ENCODE measurements at places on chromosomes 5 and 9.

DNA sequence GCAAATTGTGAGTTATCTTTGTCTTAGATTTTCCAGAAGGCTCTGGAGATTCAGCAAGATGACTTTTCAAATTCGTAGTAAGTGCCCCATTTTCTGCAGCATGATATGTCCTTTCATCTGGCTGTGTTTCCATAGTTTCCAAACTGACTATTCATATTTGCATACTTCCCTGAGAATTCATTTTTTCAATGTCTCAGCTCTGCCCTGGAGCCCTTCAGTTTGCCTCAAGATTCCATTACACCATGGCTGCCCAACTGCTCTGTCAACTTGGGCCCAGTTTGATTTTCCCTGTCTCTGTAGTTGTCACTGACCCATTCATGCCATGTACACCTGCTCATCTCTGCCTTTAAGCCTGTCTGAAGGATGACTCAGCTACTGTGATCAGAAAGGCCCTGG, 94.2 kb upstream of the RUSC2 start:
- DNase-seq, result peak; percentile 15

- H3K4me3 ChIP-seq, result no peak overlapping the region
- H3K4me1 ChIP-seq, result peaks cover 28% of the 10 kb centered on the region
- peaks cover 7% of the 10 kb centered on the region for H3K36me3 ChIP-seq
- no peak overlapping the region for H3K27ac ChIP-seq
- peaks cover 5% of the 10 kb centered on the region for H3K27me3 ChIP-seq
- no peak for DNase-seq
Measured at GRCh38 chr5:76305775-76306174, 97.3 kb upstream of the IQGAP2 start.

- peaks cover 6% of the 10 kb centered on the region for H3K4me1 ChIP-seq
- H3K27me3 ChIP-seq, result peaks cover 32% of the 10 kb centered on the region
- no peak overlapping the region for H3K27ac ChIP-seq
- H3K4me3 ChIP-seq, result no peak overlapping the region
- no peak for DNase-seq
Measured at GRCh38 chr9:98856982-98857381, 49.5 kb downstream of the GALNT12 start.

DNA sequence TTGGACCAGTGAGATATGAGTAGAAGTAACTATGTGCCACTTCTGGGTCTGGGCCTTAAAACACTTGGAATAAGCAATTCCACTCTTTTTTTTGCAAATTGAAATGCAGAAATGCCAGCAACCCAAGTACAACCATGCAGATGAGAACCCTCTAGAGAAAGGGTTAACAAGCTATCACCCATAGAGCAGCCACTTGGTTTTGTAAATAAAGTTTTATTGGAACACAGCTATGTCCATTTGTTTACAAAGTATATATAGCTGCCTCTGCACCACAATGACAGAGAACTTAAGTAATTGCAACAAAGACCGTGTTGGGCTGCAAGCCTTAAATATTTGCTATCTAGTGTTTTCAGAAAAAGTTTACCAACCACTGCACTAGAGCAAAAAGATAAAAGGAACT, 9.8 kb upstream of the TARS1 start:
- no peak overlapping the region for H3K27ac ChIP-seq
- peaks cover 17% of the 10 kb centered on the region for H3K27me3 ChIP-seq
- H3K36me3 ChIP-seq, result no peaks in the 10 kb centered on the region
- no peak for DNase-seq
- peaks cover 5% of the 10 kb centered on the region for H3K4me1 ChIP-seq

DNA sequence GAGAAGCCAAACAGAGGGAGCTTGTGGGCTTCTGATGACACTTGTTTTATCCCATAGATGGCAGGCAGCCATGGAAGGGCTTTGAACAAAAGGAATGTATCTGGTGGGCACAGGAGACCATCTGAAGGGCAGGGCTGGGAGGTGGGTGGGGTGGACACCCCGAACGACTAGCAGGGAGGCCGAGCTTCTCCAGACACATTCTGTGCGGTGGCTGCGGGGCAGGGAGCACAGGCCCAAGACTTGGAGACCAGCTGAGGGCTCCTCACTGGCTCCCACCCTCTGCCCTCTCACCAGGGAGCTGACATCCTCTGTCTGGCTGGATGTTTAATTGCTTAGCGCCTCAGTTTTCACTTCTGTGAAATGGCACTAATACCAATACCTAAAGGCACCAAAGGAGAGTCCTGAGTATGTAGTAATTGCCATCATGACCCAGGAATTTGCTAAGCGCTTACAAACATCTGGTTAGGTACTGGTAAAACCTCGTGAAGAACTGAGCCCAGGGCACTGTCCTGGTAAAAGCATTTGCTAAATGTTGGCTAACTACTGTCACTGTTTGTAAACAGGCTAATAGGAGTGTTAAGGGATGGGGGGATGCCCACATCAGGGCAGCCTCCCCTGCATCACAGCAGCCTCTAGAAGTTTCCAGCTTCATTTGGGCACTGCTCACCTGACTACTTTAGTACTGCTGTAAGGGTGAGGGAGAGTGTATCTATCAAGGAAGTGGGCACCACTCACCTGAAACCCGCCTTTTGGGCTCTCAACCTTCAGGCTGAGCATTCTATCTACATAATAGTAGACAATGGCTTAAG, 2.1 kb upstream of the PHF2 start:
- H3K4me1 ChIP-seq, result peaks cover 20% of the 10 kb centered on the region
- peaks cover 11% of the 10 kb centered on the region for H3K36me3 ChIP-seq
- no peak overlapping the region for H3K27ac ChIP-seq
- H3K4me3 ChIP-seq, result peak overlapping the region; percentile 20

DNA sequence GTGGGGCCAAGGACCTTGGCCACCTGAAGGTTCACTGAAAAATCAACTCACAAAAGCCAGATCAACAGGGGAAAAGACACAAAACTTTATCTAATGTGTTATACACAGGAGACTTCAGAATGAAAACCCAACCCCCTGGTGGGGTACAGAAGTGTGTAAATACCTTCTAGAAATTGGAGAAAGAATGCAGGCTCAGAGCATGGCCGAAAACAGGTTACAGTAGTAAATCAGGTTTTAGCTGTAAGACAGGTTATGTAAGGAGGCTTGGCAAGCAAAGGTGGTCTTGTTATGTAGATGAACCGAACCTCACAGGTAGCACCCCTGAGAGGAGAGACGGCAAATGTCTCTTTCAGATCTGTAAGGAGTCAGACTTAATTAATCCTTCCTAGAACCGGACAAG, 10.0 kb downstream of the CEMIP2 start:
- H3K36me3 ChIP-seq, result peaks cover 22% of the 10 kb centered on the region

DNA sequence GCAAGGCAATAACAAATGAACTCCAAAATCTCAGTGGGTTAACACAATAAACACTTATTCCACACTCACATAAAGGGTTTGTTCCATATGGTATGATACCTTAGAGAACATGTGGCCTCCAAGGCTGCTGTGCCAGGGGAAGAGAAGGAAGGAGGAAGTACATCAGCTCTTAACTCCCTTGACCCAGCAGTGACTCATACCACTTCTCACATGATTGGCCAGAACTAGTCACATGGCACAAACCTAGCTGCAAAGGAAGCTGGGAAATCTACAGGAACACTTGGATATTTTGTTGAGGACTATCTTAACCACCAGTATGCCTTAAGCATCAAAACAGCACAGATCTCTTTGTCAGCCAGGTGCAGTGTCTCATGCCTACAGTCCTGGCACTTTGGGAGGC, 99.3 kb downstream of the SLIT3 start:
- no peak overlapping the region for H3K4me3 ChIP-seq
- H3K4me1 ChIP-seq, result no peaks in the 10 kb centered on the region
- no peaks in the 10 kb centered on the region for H3K36me3 ChIP-seq
- no peak for DNase-seq
- no peaks in the 10 kb centered on the region for H3K27me3 ChIP-seq

DNA sequence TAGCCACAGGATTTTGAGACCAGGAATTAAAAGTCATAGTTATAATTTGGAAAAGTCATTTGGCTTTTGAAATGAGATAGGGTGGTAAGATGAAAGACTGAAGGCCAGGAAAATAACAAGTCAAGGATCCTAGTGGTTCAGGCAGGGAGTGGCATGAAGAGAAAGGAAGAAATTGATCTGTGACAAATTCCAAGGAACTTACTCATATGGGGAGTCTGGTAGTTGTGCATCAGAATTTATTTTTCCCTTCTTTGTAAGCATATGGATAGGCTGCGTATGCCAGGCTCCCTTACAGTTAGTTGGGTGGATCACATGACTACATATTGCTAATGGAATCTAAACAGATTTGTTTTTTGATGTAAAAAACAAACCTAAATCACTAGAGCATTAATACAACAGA, 21.0 kb downstream of the ISL1 start:
- no peaks in the 10 kb centered on the region for H3K4me1 ChIP-seq
- no peaks in the 10 kb centered on the region for H3K36me3 ChIP-seq
- H3K27me3 ChIP-seq, result peaks cover 11% of the 10 kb centered on the region
- no peak overlapping the region for H3K4me3 ChIP-seq

- no peak overlapping the region for H3K27ac ChIP-seq
- DNase-seq, result no peak
- no peaks in the 10 kb centered on the region for H3K27me3 ChIP-seq
- peaks cover 31% of the 10 kb centered on the region for H3K36me3 ChIP-seq
- peaks cover 8% of the 10 kb centered on the region for H3K4me1 ChIP-seq
- no peak overlapping the region for H3K4me3 ChIP-seq
Measured at GRCh38 chr5:54541823-54542783, 24.5 kb downstream of the SNX18 start.

DNA sequence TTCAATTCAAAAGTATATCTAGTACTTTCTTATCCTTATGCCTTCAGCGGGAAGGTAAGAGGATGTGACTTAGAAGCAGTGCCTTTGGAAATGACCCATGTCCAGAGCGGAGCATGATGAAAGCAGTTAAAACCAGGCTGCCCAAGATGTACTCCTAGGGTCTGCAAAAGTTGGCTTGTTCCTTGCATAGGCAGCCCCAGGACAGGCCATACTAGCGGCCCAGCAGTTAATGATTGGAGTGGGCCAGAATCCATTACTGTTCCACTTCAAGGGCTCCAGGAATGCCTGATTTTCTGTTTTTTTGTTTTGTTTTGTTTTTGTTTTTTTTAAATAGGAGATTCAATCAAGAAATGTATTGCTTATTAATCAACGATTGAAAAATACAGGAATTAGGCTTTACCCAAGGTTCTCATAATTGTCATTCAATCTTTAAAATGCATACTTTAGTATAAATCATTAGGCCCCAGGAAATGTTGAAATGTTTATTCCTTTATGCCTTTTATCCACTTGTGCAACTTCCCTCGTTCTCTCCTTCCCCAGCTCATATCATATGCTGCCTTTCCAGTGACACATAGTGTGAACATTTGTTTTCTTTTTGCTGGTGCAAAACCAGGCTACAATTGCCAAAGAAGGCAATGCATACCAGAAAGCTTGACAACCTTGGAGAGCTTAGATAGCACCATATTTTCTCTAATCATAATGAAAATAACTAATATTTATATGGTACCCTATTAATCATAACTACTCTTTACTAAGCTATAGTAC, 190.8 kb downstream of the ARHGEF28 start:
- H3K27me3 ChIP-seq, result peaks cover 32% of the 10 kb centered on the region
- H3K4me1 ChIP-seq, result no peaks in the 10 kb centered on the region
- no peak overlapping the region for H3K27ac ChIP-seq
- no peak overlapping the region for H3K4me3 ChIP-seq

GRCh38 chr9:132769906-132770769, 99.9 kb downstream of the GTF3C4 start:
- peak overlapping the region; percentile 87 for H3K4me3 ChIP-seq
- peak overlapping the region; percentile 95 for H3K27ac ChIP-seq
- peak; percentile 81 for DNase-seq
- H3K4me1 ChIP-seq, result peaks cover 23% of the 10 kb centered on the region

DNA sequence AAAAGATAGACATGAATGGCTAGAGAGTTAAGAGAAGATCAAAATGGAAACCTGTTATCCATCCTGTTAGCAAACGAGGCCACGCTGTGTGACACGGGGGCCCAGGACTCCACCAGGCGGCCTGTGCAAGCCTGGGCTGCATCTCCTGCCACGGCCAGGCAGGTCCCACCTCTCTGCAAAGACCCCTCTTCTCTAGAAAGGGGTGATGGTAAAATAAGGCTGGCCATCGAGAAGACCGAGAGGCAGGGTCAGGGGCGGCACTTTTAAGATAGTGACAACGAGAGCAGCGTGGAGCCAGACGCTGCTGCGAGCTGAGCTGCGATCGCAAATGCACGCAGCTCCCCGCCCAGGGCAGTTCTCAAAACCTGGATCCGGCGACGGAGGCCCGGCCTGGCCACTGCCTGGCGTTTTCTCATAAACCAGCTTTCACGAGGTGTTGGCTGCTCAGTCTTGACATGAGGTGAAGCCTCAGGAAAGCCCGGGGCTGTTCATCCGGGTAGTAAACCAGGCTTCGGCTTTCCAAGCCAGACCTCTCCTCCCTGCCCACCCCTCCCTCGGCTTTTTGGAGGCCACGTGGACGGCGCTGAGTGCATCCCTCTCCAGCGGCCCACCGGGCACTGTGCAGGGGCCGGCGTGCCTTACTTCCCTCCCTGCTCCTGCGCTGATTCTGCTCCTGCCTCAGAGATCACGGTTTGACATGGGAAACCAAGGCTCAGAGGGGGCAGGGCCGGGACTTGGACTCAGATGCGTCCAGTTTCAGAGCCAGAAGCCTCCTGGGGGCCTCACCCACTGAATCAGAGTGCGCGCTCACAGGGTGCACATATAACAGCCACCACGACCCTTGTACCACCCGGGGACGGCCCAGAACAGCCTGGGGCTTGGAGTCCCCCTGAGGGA, 151.6 kb upstream of the PHYKPL start:
- DNase-seq, result no peak
- no peaks in the 10 kb centered on the region for H3K4me1 ChIP-seq
- peak overlapping the region; percentile 40 for H3K27ac ChIP-seq
- no peaks in the 10 kb centered on the region for H3K36me3 ChIP-seq

- H3K4me1 ChIP-seq, result peaks cover 13% of the 10 kb centered on the region
- DNase-seq, result no peak
- no peaks in the 10 kb centered on the region for H3K27me3 ChIP-seq
- peak overlapping the region; percentile 77 for H3K4me3 ChIP-seq
Measured at GRCh38 chr5:179558932-179559283, 8.6 kb downstream of the RUFY1 start.

DNA sequence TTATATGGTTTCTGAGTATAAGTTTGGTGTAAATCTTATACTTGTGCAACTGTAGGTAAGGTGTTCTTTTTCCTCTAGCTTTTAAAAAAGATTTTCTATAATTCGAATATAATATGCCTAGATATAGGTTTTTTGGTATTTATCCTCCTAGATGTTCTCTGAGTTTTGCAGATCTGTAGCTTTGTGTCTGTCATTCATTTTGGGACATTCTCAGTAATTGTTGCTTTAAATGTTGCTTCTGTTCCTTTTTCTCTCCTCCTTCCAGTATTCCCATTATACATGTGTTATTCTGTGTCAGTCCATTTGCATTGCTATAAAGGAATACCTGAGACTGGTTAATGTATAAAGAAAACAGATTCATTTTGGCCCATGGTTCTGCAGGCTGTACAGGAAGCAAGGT, 33.7 kb downstream of the LURAP1L start:
- H3K4me1 ChIP-seq, result no peaks in the 10 kb centered on the region
- no peak overlapping the region for H3K27ac ChIP-seq
- H3K4me3 ChIP-seq, result no peak overlapping the region
- H3K36me3 ChIP-seq, result no peaks in the 10 kb centered on the region

- no peak overlapping the region for H3K27ac ChIP-seq
- H3K4me1 ChIP-seq, result no peaks in the 10 kb centered on the region
- H3K4me3 ChIP-seq, result no peak overlapping the region
- no peaks in the 10 kb centered on the region for H3K27me3 ChIP-seq
- H3K36me3 ChIP-seq, result no peaks in the 10 kb centered on the region
- no peak for DNase-seq
Measured at GRCh38 chr5:163770625-163771024, 265.2 kb downstream of the MAT2B start.
